Cortex of kidney (tissue), 1 donor: ENCODE measurements at places on chromosomes 12 and 14.

DNA sequence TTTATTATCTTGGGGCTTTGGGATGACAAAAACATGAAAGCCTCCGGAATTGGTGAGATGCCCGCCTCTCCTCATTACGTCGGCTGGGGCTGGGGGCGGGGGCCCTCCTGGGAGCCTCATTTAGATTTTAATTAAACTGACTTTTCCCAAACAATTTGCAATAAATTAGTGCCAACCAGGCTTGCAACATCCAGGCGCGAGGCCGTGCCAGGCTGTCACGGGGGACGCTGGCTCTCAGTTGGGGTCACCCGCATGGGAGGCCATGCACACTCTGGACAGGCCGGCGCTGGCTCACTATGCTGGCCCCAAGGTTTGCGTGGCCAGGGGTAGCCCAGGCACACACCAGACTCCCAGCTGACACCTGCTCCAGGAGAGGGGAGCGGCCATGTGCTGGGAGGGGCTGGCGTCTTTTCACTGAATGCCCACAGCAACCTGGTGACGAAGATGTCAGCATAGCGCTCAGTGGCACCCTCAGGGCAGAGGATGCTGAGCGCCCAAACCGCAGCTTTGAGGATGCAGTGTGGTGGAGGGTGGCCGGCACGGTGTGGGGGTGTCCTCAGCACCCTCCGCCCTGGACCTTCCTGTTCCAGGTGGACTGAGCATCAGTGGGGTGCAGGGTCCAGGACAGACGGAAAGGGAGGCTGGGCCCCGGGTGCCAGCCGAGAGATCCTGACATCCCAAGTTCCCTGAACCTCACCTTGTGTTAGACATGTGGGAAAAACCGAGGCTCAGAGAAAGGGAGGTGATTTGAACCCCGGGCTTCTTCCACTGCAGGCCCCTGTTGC, 190.8 kb upstream of the C14orf180 start:
- DNase-seq = no peak

DNA sequence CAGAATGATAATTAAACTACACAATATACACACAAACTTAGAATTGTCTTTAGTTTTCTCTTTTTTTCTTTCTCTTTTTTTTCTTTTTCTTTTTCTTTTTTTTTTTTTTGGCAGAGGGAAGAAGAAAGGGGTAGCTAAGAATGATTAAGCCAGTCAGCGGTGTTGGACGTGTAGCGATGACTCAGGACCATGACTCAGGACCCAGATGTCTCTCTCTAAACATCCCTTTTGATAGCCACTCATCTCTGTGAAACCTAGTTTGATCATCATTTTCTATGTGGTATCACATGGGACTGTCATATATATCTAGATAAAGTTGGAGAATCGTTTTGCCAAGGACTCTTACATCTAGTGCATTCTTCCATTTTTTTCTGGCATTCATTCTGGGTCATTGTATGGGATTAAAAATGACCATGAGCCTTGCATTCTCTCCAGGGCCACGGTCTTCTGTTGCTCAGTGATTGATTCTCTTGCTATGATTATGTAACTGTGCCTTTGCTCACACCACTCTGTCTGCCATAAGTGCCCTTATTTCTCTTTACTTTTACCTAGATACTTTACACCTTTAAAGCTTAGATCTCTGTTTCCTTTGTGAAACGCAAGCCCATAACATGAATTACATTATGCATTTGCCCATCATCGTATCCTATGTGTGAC, 26.6 kb upstream of the NRXN3 start:
- DNase-seq = no peak

DNA sequence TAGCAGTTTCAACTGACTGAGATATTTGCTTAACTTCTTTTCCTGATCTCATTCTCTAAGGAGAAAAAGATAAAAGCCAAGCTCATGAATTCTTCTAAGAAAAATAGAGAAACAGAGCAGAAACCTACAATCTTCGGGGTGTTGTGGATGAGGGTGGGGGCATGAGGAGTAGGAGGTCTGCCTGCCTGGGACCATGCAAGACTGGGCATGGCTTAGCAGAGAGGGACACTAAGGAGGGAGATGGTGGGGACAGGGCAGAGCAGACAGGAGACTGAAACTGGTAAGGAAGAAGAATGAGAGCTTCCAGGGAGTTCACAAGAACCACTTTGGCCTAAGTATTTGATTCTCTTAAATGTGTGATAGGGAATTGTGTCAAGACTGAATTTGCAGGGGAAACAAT, 188.0 kb downstream of the CFAP54 start:
- no peak for DNase-seq

DNA sequence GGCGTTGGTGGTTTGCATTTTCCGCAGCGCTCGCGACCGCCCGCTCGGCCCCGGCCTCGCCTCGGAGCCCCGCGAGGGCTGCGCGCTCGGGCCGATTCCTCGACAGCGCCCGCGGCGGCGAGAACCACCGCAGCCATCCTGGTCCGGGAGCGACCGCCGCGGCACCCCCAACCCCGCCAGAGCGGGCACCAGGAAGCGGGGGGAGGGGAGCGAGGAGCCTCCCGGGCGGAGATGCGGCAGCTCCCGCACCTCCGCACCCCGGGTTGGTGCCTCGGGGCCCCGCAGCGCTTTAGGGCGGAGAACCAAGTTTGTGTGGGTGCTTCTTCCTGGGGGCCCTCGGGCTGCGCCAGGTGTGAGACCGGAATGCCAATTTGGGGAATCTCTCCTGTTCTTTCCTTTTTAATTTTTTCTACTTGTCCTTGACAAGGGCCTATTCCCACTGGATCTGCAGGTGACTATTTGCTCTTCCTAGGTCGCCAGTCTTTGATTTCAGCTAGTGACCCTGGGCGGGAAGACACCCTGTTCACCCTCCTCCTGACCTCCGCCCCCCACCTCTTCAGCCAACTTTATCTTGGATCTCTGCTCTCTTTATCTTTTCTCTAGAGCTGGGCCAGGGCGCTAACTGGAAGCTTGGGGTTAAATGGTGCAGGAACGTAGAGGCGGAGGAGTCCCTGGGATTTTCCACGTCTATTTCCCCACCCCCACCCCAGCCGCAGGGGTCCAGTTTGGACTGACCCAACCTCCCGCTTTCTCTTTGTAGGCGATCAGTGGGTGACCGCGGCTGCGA, at the start of gene SOCS2:
Gene SOCS2 (plus strand): TSS at position 751 of the 787 bp plus-strand sequence. CDS start 223 bp downstream, outside the sequence.
- no peak for DNase-seq

DNA sequence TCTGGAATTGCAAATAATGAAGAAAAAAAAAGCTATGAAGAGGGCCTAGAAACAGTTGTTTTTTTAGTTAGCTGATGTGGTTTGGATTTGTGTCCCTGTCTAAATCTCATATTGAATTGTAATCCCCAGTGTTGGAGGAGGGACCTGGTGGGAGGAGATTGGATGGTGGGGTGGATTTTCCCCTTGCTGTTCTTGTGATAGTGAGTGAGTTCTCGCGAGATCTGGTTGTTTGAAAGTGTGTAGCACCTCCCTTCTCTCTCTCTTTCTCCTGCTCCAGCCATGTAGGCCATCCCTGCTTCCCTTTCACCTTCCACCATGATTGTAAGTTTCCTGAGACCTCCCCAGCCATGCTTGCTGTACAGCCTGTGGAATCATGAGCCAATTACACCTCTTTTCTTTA, 126.1 kb downstream of the ASCL4 start:
- no peak for DNase-seq

DNA sequence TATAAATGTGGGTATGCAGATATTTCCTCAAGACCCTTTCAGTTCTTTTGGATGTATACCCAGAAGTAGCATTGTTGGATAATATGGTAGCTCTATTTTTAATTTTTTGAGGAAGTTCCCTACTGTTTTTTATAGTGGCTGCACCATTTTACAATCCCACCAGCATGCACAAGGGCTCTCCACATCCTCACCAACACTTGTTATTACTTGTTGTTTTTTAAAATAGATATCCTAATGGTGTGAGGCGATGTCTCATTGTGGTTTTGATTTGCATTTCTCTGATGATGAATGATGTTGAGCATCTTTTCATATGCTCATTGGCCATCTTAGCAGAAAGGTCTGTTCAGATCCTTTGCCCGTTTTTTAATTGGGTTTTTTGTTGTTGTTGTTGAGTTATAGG, 47.1 kb downstream of the DIP2B start:
- DNase-seq = no peak

- DNase-seq = no peak
These were observed 21.1 kb downstream of the C12orf71 start for GRCh38 chr12:27061317-27061716.

GRCh38 chr14:46306267-46306666, 345.3 kb downstream of the RPL10L start:
- no peak for DNase-seq

- DNase-seq = no peak
These were observed 2.7 kb downstream of the CREBL2 start for GRCh38 chr12:12614342-12614741.

DNA sequence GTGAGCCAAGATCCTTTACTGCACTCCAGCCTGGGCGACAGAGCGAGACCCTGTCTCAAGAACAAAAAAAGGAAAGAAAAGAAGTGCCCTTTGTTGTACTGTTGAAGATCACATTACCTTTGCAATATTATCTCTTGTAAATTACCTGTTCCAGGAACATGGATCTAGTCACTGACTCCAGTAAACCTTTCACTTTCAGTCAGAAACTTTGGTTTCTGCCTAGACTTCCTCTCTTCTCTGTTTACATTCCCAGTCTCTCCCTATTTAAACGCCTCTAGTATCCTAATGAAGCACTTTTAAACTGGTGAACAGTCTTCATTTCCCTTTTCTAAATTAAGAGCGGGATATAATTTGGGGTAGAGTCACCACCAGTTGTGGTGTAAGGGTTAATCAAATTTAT, 12.8 kb downstream of the CHPT1 start:
- no peak for DNase-seq

DNA sequence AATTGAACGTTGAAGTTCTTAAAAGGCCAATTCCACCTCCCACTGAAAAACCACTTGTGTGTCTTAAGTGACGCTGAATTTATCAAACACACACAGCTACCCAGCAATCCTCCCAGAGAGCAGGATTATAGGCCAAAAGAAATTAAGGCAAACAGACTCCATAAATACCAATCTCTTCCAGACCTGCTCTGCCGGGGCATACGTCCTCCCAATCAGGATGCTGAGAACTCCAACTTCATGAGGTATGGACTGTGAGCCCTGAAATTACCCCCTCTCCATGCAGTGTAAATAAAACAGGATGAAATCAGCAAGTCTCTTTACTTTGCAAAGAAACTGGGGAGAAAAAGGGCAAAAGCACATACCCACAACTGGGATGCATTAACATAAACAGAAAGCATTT, 265.2 kb downstream of the KSR2 start:
- no peak for DNase-seq

GRCh38 chr12:121114806-121115205, 17.9 kb upstream of the P2RX7 start:
- DNase-seq = no peak

DNA sequence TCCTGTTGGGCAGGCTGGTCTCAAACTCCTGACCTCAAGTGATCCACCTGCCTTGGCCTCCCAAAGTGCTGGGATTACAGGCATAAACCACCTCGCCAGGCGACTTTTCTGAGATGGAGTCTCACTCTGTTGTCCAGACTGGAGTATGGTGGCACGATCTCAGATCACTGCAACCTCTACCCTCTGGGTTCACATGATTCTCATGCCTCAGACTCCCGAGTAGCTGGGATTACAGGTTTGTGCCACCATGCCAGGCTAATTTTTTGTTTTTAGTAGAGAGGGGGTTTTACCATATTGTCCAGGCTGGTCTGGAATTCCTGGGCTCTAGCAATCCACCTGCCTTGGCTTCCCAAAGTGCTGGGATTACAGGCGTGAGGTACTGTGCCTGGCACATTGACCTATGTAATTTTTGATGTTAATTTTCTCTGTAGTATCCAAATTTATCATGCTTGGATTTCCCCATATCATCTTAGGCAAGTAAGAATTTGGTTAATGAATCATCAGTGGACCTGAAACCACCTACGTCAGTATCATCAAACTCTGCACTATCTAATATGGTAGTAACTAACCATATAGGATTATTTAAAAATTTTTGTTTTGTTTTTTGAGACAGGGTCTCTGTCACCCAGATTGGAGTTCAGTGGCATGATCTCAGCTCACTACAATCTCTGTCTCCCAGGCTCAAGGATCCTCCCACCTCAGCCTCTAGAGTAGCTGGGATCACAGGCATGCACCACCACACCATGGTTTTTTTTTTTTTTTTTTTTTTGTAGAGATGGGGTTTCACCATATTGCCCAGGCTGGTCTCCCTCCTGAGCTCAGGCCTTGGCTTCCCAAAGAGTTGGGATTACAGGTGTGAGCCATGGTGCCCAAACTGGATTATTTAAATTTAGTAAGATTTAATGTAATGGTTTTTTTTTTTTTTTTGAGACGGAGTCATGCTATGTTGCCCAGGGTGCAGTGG, 11.9 kb upstream of the ATP5F1B start:
- no peak for DNase-seq

- no peak for DNase-seq
These were observed 14.5 kb upstream of the FBRSL1 start for GRCh38 chr12:132475304-132476037.

DNA sequence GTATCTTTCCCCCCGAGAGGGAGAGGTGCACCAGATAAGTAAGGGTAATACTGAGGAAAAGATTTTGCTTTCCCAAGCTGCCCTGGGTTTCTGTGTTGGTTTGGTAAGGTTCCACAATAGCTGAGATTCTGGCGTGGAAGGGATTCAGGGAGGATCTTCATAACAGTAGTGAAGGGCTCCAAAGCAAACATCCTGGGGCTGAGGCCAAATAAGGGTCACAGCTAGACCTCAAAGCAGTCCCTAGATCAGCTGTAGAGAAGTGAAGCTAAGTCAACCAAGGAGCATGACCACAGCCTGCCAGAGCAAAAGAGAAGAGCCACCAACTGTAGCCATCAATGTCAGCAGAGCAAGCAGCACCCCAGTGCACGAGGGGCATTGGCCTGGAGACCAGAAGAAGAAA, 73.2 kb upstream of the SLC35F4 start:
- no peak for DNase-seq

GRCh38 chr14:64725879-64726584, 21.8 kb downstream of the PLEKHG3 start:
- DNase-seq = no peak

GRCh38 chr12:123924539-123924938, 48.1 kb downstream of the CCDC92 start:
- no peak for DNase-seq

DNA sequence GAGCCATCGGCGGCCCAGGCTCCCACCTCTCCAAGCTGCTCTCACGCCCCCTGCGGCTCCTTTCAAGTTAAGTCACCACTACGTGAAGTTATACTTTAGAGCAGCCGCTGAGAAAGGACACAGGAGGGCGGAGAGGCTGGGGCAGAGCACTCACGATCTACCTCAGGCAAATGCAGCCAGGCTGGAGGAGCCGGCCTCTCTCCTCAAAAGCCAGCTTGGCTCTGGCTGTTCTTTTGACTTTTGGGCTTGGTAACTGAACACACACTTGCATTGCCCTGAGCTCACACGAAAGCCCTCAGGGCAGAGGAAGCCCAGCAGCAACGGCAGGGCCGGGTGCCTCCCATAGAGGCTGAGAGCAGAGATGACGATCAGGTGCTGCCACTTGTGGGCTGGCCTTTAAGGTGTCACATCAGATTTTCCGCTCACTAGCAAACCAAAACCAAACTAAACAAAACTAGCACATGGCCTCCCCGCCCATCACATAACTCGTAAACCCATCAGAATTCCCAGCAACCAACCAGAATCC, 75.2 kb downstream of the PITPNM2 start:
- no peak for DNase-seq
